HFFc6 (cell line): ENCODE measurements at places on chromosomes 2 and 18. TPM values are rescaled to one million over a fixed set of nuclear protein-coding genes. Genes with fewer than 3 reads are reported as not detected.

DNA sequence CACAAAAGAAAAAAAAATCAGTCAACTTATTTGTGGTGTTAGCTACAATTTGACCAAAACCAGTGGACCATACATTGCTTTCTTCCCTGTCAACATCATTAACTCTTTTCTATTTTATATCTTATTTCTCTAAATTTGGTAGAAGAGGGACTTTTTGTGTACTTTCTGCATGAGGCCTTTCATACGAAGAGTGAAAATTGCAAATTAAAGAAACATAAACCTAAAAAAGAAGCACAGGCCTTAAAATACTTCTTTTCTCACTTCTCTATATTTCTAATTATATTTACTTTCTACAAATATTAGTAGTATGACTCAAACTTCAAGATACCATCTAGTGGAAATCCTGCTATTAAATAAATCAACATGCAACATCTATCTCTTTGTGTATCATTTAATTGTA lies 1073.4 kb upstream of the ZEB2 start:
- no peak for DNase-seq

DNA sequence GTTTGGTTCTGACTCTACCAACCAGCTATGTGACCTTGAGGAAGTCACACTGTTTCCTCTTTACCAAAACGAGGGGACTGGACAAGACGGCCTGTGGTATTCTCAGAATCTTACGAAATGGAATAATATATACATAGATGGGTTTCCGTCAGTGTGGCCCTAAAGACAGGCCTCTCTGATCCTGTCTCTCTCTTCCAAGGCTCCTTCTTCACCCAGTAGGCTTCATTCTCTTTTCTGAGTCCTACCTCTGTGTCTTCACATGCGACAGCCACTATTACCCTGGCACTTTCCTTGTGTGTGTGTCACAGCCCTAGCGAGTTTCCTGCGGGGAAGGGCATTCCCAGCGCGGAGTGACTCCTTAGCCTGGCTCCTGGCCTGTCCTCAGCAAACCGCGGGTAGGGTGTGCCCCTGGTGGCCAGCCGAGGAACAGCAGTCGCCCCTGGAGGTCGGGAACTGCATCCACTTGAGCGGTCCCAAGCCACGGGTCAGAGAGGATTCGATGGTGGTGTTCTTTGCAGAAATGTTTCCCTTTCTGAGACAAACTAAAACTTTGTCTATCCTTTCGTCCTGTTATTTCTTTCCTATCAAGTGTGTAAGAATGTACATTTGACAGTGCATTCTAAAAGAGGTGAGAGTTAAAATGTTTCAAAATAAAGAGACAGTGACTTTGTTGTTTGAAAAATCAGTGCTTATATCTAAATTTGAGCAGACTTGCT lies 63.3 kb downstream of the RAB31 start:
- DNase-seq: peak; percentile 28

Gene CCDC85A
- total RNA-seq: 24.0 to 37.8 TPM (median 26.0 TPM) in 3 replicates

- peak; percentile 82 for DNase-seq
These were observed 20.6 kb downstream of the SMAD7 start for GRCh38 chr18:48929941-48930713.

GRCh38 chr2:196239622-196240587 lies 68.5 kb upstream of the STK17B start:
- DNase-seq: peak; percentile 68
